Stimulated activated CD8-positive, alpha-beta memory T cell treated with anti-CD3 and anti-CD28 coated beads, Interleukin-15, amount 100 ng/mL, for 24 hours (primary cell): ENCODE measurements at places on chromosomes 12 and 14.

- no peak for DNase-seq
Measured at GRCh38 chr14:91545946-91546716, 36.0 kb upstream of the PPP4R3A start.

DNA sequence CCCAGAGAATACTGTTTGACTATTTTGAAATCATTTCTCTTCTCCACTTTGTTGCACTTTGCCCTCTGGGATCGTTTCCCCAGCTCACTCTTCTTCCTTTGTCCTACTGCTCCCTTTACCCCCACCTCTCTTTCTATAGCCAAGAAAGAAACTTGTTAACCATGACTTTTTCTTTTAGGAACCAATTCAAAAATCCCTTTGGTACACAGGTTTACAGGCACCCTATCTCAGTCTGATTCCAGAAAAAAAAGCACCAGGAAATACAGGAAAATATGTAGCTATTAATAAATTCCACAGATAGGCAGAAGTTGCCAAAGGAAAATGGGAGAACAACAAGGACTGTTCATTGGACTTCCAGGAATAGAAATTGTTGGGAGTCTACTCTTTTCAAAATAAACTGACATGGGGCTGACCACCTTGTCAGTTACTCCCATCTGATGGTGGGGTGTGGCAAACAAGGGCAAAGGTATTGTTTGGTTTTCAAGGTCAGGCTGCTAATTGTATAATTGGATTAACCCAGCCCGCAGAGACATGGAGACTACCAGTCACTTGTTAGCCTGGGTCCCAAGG is 82.4 kb downstream of the CRADD start:
- no peak for DNase-seq

GRCh38 chr14:23128969-23129758 is 10.1 kb upstream of the CEBPE start:
- DNase-seq: no peak

GRCh38 chr12:20629414-20630156 is 65.5 kb upstream of the SLCO1C1 start:
- no peak for DNase-seq

- DNase-seq: no peak
Measured at GRCh38 chr14:38481952-38482678, 226.2 kb upstream of the CLEC14A start.

DNA sequence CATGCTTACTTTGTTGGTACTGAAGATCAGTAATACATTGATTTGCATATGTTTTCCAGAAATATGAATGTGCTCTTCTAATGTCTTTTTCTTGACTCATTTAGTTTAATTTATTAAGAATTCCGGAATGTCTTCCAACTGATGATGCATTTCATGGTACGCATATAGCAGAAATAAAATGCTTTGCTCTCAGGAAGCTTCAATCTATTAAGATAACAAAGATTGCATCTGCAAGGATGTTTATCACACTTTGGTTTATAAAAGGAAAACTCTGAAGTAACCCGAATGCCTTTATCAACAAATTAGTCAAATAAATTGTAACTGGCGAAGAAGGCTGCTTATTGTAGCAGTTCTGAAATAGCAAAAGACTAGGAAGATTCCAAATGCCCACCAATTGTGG is 166.4 kb upstream of the LMNTD1 start:
- no peak for DNase-seq

GRCh38 chr12:56658921-56659320 is 13.1 kb upstream of the ATP5F1B start:
- DNase-seq: no peak

GRCh38 chr12:751192-751998 is 984 bp upstream of the WNK1 start:
- peak; percentile 59 for DNase-seq

- no peak for DNase-seq
Measured at GRCh38 chr12:89775063-89775985, 66.7 kb upstream of the ATP2B1 start.

DNA sequence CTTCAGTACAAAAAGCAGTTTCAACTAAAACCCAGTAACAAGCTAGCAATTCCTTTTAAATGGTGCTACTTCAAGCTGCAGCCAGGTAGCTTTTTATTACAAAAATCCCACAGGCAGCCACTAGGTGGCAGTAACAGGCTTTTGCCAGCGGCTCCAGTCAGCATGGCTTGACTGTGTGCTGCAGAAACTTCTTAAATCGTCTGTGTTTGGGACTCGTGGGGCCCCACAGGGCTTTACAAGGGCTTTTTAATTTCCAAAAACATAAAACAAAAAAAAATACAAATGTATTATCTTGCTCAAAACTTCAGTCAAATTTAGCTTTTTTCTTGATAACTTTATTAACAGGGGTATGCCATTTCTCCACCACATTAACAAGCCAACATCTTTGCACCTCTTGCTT is 3.6 kb upstream of the CLEC4E start:
- DNase-seq: peak; percentile 34

DNA sequence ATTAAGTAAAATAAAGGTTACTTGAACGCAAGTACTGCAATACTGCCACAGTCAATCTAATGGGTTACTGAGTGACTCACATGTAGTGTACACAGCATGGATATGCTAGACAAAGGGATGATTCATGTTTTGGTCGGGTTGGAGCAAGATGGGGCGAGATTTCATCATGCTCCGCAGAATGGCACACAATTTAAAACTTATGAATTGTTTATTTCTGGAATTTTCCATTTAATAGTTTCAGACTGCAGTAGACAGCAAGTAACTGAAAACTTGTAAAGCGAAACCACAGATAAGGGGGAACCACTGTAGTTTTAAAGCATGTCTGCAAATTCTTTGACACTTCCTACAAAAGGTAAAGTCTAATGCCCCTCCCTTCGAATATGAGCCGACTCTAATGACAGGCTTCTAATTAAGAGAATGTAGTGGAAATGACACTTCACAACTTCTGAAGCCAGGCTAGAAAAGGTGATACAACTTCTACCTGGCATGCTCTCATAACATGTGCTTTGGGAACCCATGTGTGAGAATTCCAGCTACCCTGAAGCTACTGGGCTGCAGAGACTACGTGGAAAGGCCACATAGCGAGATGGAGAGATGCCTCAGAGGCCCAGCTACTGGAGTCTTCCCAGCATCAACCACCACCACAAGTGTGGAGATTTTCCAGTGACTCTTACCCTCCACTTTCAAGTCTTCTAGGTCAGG is 13.9 kb upstream of the TCP11L2 start:
- DNase-seq: no peak

DNA sequence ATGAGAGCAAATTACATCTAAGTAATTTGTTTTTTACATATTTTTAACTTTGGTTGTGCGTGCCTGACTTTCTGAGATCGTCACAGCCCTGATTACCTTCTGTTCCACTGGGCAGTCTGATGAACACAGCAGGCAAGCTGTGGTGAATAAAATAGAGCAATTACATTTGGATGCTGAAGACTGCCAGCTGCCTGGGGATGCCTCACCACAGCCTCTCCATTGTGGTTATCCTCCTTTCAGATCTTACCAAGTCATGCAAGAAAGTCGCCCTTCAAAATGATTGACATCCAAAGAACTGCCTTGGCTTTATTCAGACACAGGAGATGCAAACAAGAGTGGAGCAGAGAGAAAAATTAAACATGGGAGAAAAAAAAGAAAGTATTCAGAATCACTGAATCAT is 456.6 kb upstream of the TMPO start:
- DNase-seq: no peak

DNA sequence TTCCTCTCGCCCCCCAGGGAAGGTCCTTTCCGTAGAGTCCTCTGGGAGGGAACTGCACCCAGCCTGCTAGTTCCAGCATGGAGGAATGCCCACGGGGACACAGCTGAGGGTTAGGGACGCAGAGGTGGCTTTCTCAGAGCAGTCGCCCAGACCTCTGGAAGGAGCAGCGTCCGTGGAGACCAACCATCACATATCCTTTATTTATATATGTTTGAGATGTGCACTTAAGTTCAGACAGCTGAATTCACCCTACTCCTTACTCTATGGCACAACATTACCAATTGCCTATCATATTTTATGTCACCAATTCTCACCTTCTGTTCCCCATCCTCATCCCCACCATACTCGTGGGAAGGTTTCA is 305.6 kb upstream of the DIO3 start:
- DNase-seq: no peak

DNA sequence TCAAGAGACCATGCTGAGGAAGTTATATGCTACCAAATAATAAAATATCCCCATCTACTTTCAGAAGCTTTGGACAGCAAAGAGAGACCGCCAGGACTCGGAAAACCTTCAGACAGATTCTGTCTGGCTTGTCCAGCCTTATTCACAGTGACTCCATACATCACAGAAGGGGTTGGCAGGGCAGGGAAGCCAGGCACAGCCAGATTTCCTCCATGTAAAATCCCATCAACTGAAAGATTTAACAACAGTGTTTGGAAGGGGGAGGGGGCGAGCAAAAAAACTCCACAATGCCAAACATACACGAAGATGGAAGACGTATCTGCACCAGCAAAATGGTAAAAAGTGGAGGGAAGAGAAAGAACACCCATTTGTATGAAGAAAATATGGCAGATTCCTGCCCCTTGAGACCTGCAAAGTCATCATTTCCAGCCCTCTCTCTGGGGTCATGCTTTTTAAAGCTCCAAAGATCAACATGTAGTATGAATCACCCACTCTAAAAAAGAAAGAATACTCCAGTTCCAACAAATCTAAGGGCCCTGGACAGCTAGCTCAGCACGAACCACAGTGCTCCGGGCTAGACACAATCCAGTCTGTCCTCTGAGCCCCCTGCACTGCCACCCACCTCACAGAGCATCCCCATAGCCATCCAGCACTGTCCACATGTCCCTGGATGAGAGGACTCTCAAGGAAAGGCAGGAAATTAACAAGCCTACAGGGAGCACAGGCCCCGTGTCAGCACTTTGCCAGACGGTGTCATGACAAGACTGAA is 116.4 kb downstream of the DICER1 start:
- DNase-seq: no peak

GRCh38 chr12:126811391-126811790 is 1455.6 kb upstream of the TMEM132C start:
- DNase-seq: no peak

DNA sequence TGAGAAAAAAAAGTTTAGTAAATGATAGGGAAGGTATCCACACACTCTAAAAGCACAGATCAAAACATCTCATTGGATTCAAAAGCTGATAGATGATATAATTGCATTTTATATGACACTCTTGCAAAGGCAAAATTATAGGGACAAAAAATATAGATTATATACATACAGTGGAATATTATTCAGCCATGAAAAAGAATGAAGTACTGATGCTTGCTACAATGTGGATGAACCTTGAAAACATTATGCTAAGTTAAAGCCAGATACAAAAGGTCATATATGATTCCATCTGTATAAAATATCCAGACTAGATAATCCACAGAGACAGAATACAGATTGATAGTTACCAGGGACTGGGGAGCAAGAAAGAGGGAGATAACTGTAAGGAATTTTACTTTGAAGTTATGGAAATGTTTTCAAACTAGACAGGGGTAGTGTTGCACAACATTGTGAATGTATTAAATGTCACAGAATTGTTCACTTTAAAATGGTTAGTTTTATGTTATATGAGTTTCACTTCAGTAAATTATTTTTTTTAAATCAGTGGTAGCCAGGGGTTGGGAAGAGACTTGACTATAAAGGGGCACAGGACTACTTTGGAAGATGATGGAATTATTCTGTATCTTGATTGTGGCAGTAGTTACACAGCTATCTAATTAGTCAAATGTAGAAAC is 41.7 kb upstream of the CDKN3 start:
- no peak for DNase-seq

- DNase-seq: no peak
Measured at GRCh38 chr12:66898700-66899469, 220.0 kb upstream of the GRIP1 start.

GRCh38 chr12:67377021-67377420 is 107.9 kb downstream of the CAND1 start:
- no peak for DNase-seq

GRCh38 chr12:76530516-76530915 is 29.1 kb downstream of the OSBPL8 start:
- no peak for DNase-seq

GRCh38 chr12:53951577-53952334 is 2.9 kb upstream of the HOXC12 start:
- DNase-seq: no peak

DNA sequence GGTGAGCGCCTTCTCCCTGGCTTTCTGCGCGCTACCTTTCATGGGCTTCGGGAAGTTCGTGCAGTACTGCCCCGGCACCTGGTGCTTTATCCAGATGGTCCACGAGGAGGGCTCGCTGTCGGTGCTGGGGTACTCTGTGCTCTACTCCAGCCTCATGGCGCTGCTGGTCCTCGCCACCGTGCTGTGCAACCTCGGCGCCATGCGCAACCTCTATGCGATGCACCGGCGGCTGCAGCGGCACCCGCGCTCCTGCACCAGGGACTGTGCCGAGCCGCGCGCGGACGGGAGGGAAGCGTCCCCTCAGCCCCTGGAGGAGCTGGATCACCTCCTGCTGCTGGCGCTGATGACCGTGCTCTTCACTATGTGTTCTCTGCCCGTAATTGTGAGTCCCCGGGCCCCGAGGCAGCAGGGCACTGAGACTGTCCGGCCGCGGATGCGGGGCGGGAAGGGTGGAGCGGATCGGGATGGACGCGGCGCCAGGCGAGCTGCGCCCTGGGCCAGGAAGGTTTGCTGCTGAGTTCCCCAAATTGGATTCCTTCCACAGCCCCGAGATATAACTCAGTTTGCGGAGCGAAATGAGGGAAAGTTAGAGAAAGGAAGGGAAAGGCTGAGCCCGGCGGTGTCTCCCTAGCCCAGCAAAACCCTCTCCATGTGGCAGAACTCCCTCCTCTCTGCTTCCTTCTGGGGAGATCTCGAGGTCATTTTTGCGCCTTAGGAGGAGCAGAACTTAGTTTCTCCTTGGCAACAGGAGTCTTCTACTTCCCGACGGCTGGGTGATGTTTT is 972 bp downstream of the PTGDR start:
- no peak for DNase-seq

GRCh38 chr14:35956376-35957085 is 130.4 kb downstream of the BRMS1L start:
- DNase-seq: no peak

DNA sequence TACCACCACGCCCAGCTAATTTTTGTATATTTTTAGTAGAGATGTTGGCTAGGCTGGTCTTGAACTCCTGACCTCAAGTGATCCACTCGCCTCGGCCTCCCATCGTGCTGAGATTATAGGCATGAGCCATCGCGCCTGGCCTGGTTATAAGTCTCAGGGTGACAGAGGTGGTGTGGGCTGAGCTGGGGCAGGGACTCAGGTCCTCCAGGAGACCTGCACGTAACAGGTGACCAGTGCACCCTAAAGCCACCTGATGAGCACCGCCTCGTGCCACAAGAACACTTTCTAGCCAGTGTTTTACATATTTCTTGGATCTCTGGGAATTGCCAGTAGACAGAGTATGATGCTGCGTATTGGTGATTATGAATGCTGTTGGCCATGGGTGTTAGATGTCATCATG is 136.5 kb upstream of the CPM start:
- DNase-seq: no peak

DNA sequence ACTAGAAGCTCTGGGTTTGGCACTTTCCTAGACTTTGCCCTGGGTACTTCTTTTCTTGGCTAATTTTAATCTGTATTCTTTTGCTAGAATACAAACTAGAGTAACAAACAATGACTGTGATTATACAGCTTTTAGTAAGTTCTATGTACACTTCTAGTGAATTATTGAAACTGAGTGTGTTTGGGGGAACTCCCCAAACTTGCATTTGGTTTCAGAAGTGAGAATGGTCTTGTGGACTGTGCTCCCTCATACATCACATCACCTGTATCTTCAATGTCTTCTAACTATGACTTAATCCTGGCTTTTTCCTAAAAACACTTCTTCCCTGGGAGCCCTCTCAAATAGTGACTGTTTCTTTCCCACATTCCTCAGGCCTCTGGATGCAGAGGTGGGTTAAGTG is 23.6 kb upstream of the SSTR1 start:
- DNase-seq: no peak
